ENCODE measurements at places on chromosomes 12 and 14.

DNA sequence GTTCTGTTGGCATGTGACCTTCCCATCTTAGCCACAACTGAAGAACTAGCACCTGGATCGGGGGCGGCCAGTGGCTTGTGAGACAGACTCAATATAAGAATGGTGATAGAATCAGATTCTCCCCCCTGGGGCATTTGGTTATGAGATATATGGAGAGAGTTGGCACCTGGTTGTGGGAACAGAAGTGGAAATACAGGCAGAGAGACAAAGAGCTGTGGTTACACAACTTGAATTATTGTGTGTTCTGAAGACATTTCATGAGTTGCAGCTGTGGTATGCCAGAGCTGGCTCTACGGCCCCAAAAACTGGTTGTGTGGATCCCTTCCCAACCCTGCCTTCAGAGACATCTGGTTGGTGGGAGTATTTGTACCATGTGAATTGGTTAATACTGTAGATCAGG is 2.9 kb upstream of the MSRB3 start:
- DNase-seq, result no peak

- no peak for DNase-seq
These were observed 6.5 kb upstream of the HCFC2 start for GRCh38 chr12:104057771-104058197.

DNA sequence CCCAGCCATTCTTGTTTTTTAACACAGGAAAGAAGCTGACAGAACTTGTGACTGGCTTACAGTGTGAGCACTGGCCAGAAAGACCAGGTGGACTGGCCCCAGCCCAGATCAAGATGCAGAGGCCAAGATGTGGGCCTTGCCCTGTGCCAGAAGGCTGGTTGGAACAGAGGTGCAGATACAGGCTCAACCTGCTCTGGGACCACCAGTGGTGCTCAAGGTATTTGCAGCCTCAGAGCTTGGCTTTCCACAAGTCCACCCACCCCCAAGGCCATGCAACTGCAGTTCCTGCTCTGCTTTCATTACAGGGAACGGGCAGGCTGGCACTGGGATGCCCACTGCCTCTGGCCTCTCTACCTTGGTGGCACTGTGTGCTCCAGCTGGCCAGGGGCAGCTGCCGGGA is 23.3 kb downstream of the ZFC3H1 start:
- no peak for DNase-seq

GRCh38 chr12:4997939-4998338 is 45.7 kb upstream of the KCNA5 start:
- DNase-seq, result peak; percentile 85

All from psoas muscle (tissue), 8 donors.